Astrocyte (in vitro differentiated cells and primary cell): ENCODE measurements at places on chromosomes 1 and 21. TPM values are rescaled to one million over a fixed set of nuclear protein-coding genes. Genes with fewer than 3 reads are reported as not detected.

RIPPLY3 gene
- not detected in 2 replicates for total RNA-seq

ERRFI1 gene
- 81.5 and 119 TPM in 2 replicates for total RNA-seq

GRCh38 chr1:247330548-247331171, 1.0 kb downstream of the ZNF496 start:
- no peaks in the 10 kb centered on the region for H3K27me3 ChIP-seq
- peak overlapping the region; percentile 70 for H3K4me3 ChIP-seq
- peak overlapping the region; percentile 85 for H3K27ac ChIP-seq
- peaks cover 5% of the 10 kb centered on the region for H3K36me3 ChIP-seq
- peaks cover 30% of the 10 kb centered on the region for H3K4me1 ChIP-seq

GJA5 gene
- total RNA-seq = 0.27 and 0.36 TPM in 2 replicates

DNA sequence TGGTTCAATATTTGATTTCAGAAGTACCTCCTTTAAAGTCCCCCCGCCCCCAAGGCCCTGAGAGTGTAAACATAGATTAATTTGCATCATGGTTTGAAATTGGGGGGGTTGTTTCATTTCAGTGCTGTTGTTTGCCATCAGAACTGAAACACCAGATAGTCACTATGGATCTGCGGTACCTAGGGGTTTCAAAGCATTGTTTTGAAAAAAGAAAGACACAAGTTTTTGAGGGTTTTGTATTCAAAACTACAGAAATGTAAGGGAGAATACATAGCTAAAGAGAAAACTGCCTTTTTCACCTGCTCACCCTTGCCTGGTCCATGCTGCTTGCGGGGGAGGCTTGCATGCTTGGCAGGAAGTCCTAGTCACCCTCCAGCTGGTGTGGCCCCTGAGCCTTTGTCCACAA, 59.3 kb downstream of the ACP6 start:
- H3K27ac ChIP-seq = no peak overlapping the region
- no peak overlapping the region for H3K4me3 ChIP-seq
- no peaks in the 10 kb centered on the region for H3K27me3 ChIP-seq

- H3K36me3 ChIP-seq = no peaks in the 10 kb centered on the region
- no peak overlapping the region for H3K4me3 ChIP-seq
- no peak for DNase-seq
- H3K27ac ChIP-seq = no peak overlapping the region
- no peaks in the 10 kb centered on the region for H3K27me3 ChIP-seq
- no peaks in the 10 kb centered on the region for H3K4me1 ChIP-seq
Measured at GRCh38 chr21:44752671-44753235, 41.4 kb upstream of the TSPEAR start.

SYT2 gene
- total RNA-seq = 0.14 and 0.27 TPM in 2 replicates
